ENCODE measurements at places on chromosomes 2 and 18. TPM values are rescaled to one million over a fixed set of nuclear protein-coding genes. Genes with fewer than 3 reads are reported as not detected.

The IL36A gene
- not detected for total RNA-seq

The IL37 gene
- not detected for total RNA-seq

The ITGB6 gene
- total RNA-seq = not detected

The HOXD11 gene
- total RNA-seq = not detected

The CTAGE1 gene
- not detected for total RNA-seq

The METTL8 gene
- 15.1 TPM for total RNA-seq

The DUSP19 gene
- total RNA-seq = 2.5 TPM

The ANKRD62 gene
- total RNA-seq = not detected

The FAP gene
- total RNA-seq = not detected

The SERPINB12 gene
- not detected for total RNA-seq

The NEU2 gene
- total RNA-seq = not detected

The SERPINB4 gene
- total RNA-seq = not detected

The CDH20 gene
- 0.07 TPM for total RNA-seq

The AKAIN1 gene
- total RNA-seq = not detected

The SH3RF3 gene
- total RNA-seq = 3.1 TPM

The PDCL3 gene
- total RNA-seq = 18.6 TPM

The CYS1 gene
- not detected for total RNA-seq

The RGPD3 gene
- total RNA-seq = 0.13 TPM

The SH3BP4 gene
- 0.35 TPM for total RNA-seq

The RNMT gene
- total RNA-seq = 36.4 TPM

The PRSS56 gene
- total RNA-seq = not detected

The HRH4 gene
- total RNA-seq = 0.86 TPM

The IL1RN gene
- not detected for total RNA-seq

The ASB18 gene
- not detected for total RNA-seq

The LYPD6B gene
- not detected for total RNA-seq

The SIX3 gene
- not detected for total RNA-seq

The IL1R2 gene
- total RNA-seq = 0.44 TPM

The CCDC102B gene
- total RNA-seq = 6.1 TPM

The FOXI3 gene
- total RNA-seq = not detected

The SCG2 gene
- total RNA-seq = not detected

The CHRND gene
- not detected for total RNA-seq

The HSBP1L1 gene
- total RNA-seq = 26.6 TPM

The KCTD1 gene
- 3.9 TPM for total RNA-seq

The REG3A gene
- total RNA-seq = 0.46 TPM

The ITGA4 gene
- 258 TPM for total RNA-seq

The CFAP65 gene
- not detected for total RNA-seq

The EFEMP1 gene
- 0.95 TPM for total RNA-seq

The INPP1 gene
- total RNA-seq = 2.1 TPM

The TUBA4B gene
- not detected for total RNA-seq

The KLHL41 gene
- 0.23 TPM for total RNA-seq

The ITGA6 gene
- 70.8 TPM for total RNA-seq

The MDH1B gene
- 0.35 TPM for total RNA-seq

The EPG5 gene
- 54.4 TPM for total RNA-seq

The ABCG5 gene
- total RNA-seq = not detected

The NABP1 gene
- total RNA-seq = 67.6 TPM

The EGR4 gene
- 0.09 TPM for total RNA-seq

The TEKT4 gene
- total RNA-seq = not detected

The HNMT gene
- total RNA-seq = not detected

The CFAP53 gene
- total RNA-seq = not detected

The MERTK gene
- 0.33 TPM for total RNA-seq
